Epithelial cell of esophagus (primary cell): ENCODE measurements at places on chromosomes 5 and 9.

DNA sequence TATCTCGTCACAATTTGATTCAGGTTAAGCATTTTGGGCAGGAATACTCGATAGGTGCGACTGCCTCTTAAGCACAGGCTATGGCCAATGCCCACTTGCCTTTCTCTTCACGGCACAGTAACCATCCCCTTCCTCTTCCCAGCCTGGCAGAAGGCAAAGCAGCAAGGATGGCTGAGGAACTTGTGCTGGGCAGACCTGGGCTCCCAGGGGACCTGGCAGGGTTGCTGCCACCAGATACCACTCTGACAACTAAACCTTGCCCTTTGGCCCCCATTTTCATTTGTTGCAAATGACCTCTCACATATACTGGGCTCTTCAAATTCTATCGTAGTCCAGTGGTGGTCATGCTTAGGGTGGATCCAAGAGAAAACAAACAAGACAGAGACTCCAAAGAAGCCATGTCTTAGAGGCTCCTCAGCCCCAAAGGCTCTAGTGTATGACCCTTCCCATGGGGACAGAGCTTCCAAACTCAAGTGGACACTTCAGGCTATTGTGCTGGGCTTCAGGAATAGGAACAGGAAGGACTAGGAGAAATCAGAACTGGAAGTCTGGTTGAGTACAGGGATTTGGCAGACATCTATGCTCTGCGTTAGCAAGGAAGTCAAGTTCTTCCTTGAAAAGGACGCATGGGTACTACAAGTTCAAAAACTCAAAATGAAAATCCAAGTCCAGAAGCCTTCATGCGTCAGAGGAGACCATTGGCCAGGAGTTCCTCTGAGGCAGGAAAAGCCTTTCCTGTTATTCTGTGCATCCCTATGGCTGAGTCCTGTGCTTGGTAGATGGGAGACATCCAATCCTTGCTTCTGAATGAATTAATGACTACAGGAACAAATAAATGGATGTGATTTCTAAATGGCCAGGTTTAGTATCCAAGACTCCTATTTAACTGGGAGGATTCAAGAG is 64.6 kb upstream of the PLPP1 start:
- DNase-seq = no peak

DNA sequence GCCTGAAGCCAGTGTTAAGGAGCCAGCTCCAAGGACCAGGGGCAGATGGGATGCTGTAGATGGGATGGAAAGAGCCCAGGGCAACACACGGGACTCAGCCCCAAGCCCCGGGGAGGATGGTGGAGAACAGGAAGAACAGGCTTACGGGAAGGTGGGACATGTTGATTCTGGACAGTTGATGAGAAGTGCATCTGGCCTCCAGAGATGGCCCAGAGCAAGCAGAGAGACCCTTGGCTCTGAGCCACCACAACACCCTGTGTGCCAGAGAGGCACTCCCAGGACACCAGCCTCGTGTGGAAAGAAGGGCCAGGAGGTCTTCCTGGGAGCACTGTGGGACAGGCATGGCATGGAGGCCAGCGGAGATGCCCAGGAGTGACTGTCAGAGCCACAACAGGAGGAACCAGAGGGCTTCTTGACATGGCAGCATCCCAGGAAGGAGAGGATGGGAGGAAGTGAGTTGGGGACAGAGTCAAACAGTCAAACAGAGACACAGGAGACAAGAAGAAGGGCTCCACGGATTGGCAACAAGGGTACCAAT is 156.3 kb upstream of the MVB12B start:
- no peak for DNase-seq

GRCh38 chr5:146909255-146910068 is 30.9 kb upstream of the PPP2R2B start:
- no peak for DNase-seq

DNA sequence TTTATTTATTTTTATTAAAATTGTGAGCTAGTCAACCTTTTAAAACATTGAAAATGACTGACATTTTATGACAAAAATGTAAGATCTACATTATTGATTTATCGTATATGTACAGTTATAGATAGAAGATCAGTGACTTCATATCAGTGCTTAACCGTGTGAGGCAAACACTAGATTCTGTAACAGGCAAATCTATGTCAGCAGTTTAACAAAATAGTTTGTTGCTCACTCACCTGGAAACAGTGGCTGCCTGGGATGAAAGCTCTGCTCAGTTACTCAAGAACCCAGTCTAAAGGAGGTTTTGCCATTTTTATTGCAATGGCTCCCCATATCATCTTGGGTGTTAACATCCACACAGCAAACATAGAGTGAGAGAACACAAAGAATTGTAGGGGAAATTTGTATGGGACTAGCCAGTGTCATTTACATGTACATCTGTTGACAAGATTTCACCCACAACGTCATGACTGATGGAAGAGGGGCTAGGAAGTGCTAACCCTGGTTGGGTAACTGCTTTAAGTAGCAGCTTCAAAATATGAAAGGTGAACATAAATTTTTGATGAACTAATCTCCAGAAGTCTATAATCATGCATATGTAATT is 49.0 kb downstream of the SGCD start:
- DNase-seq = no peak
